ENCODE measurements at places on chromosomes 12 and 14. TPM values are rescaled to one million over a fixed set of nuclear protein-coding genes. Genes with fewer than 3 reads are reported as not detected.

The GLT1D1 gene
- total RNA-seq, result 2.9 TPM

The DYNLL1 gene
- total RNA-seq, result 457 TPM

The MYH6 gene
- not detected for total RNA-seq

The MYF5 gene
- not detected for total RNA-seq

The NR1H4 gene
- not detected for total RNA-seq

The KRT80 gene
- total RNA-seq, result 1.1 TPM

The TMEM132C gene
- 48.3 TPM for total RNA-seq

The INHBC gene
- not detected for total RNA-seq

The AMIGO2 gene
- total RNA-seq, result 33.0 TPM

The TGFB3 gene
- total RNA-seq, result 28.8 TPM

Measured in uterus (tissue), 4 donors.